ENCODE measurements at places on chromosomes 2 and 18. TPM values are rescaled to one million over a fixed set of nuclear protein-coding genes. Genes with fewer than 3 reads are reported as not detected.

DNA sequence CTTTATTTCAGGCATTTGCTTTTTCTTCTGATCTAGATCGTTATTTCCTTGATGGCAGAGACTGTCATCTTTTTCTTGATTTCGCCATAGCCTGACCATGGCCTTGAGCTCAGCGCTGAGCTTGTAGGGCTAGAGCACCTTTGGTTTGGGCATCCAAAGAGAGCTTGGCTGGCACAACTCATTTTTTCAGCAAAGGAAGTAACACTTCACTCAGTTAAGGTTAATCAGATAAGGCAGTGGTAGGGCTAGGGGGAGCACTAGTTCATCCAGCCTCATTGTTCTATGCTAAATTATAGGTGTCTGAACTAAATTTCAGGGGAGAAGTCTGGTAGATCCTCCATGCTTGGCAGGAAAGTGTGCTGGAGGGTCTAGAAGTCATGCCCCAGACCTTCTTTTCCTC, 125.0 kb downstream of the SETBP1 start:
- no peak for DNase-seq

CCDC74B gene
- 0.64 TPM for total RNA-seq

FRZB gene
- 5.5 TPM for total RNA-seq

- DNase-seq: no peak
Observed at GRCh38 chr18:24600076-24600654, 139.7 kb downstream of the HRH4 start.

DNA sequence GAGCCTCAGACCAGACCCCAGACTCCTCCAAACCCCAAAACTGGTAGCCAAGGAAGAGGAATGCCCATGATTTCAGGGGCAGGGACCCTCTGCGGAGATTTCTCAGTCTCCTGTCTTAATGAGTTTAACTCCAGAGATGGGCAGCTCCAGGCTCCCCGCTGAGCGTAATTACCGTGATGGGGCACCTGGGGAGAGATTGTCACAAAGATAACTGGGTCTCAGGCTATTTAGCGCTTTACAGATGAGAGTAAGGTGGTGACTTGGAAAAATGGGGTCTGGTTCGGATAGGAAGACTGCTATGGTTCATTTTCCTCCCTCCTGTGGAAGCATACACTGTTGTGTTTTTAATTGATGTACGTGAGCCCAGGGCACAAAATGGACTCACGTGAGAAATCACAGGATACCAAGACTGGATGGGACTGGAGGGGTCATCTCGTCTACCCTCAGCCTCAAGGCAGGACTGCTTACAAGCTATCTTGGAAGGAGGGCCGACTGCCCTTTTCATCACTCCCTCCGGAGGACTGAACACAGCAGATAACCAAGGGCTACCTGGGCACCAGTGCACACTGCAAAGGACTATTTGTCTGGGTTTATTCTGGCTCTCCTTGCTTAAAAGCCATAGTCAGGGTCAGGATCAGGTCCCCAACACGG, 427.8 kb downstream of the ZNF521 start:
- no peak for DNase-seq

DNA sequence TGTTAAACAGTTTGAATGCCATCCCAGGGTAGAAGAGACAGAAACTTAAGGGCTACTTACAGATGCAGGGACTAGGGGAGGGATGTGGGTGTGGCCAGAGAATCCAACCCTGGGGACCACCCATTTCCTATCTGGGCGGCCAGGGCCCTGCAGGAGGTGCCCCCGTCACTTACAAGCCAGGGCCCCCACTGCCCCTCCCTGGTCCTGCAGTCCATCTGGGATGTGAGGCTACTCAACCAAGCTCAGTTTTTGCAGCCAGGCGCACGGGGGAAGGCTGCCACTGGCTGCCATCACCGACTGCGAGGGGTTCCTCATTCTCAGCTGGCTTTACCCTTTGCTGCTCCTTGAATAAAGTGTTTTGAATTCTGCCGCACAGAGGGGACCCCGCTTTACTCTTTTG, 42.1 kb downstream of the RRM2 start:
- DNase-seq: no peak

- no peak for DNase-seq
Observed at GRCh38 chr18:74271635-74272034, 20.1 kb downstream of the CYB5A start.

GRCh38 chr18:5510135-5510846, 33.5 kb downstream of the EPB41L3 start:
- no peak for DNase-seq

DNA sequence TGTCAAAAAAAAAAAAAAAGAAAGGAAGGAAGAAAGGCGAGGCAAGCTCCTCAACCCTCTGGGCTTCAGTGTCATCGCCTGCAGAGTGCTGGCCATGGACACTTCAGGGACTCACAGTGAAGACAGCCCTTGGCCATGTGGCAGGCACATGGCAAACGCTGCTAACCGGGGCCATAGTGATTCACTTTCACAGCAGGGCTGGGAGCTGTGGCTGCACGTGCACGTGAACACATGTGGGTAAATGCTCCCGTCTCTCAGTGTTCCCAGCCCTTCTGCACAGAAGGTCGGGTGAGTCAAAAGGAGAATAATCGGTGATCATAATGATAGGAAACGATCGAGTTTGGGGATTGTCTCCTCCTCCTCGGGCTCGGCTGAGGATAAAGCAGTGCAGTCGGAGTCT, 46.1 kb upstream of the UBE2F start:
- DNase-seq: no peak

GRCh38 chr2:72897785-72898584, 10.8 kb downstream of the SPR start:
- DNase-seq: peak; percentile 67

UNC80 gene
- not detected for total RNA-seq

GRCh38 chr2:30971231-30972025, 164.2 kb upstream of the CAPN13 start:
- DNase-seq: no peak

MROH2A gene
- not detected for total RNA-seq

ANKRD62 gene
- not detected for total RNA-seq

TGOLN2 gene
- total RNA-seq: 128 TPM

GAREM2 gene
- 6.8 TPM for total RNA-seq

DNA sequence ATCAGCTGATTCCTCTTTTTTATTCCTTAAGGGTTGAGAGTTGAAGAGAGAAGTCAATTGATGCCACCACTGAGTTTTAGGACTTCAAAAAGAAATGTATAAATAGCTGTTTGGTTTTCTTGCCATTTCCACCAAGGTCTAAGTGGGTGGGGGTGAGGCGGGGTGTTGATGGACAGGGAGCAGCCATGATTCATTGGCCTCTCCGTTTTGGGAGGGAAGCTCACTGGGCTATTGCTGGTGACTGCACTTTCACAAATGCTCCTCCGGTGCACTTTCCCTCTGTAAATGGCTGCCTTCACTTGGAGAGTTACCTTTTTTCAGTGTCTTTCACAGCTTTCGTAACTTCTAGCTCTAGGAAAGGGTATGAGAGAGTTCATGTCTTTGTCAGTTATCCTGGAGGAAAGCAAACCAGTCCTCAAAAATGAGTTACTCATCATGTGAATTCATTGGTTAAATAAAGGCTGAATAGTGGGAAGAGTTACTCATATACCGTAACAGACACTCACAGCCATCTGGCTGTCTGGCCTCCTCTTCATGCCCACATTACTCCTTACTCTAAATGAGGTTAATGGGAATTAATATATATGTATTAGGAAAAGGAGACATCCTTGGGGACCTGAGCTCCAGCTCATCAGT, 17.4 kb upstream of the CTAGE1 start:
- no peak for DNase-seq

DNA sequence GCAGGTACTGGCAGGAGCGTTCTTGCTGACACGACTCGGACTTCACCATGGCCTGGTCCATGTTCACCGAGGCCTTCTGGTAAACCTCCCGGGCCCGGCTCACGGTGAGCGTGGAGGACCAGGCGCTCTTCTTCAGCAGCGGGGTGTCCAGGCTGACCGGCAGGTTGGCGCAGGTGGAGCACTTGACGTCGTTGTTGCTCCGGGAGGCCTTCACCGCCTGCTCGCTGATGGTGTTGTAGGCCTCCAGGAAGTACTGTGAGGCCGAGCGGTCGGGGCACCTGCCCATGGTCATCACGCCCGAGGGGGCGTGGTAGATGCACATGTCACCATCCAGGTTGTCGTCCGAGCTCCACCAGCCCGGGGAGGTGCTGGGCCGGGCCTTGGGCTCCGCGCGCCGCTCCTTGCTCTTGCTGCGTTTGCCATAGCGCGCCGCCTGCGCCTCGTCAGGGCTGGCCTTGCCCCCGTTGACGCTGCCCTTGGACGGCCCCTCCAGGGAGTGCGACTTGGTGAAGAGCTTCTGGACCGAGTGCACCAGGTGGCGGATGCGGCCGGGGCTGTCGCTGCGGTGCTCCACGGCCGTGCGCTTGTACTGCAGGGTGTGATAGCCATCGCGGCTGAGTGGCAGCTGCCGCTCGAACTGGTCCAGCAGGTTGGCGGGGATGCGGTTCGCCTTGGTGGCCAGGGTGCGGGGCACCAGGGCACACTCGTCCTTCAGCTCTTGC, 429.3 kb downstream of the TGIF1 start:
- DNase-seq: no peak

- no peak for DNase-seq
Observed at GRCh38 chr18:67068608-67069007, 447.9 kb downstream of the DSEL start.

NTSR2 gene
- not detected for total RNA-seq

DNA sequence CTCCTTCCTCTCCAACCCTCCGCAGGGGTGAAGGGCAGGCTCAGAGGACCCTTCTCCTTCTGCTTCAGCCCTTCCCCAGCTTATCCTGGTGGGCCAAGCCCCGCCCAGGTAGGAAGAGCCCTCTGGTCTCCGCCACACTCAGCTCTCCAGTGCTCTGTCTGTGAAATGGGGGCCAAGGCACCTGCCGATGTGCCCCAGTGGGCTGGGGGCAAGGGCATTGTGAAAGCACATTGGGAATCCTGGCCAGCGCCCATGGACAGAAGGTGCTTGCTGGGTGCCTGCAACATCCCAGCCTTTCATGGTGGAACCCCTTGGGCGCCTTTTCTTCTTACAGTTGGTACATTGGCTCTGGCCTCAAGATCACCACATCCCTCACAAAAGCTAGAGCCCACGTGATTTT, 150.8 kb downstream of the INHBB start:
- DNase-seq: no peak

UBR3 gene
- total RNA-seq: 62.9 TPM

- no peak for DNase-seq
Observed at GRCh38 chr18:21943456-21943855, 202.9 kb downstream of the MIB1 start.

DNA sequence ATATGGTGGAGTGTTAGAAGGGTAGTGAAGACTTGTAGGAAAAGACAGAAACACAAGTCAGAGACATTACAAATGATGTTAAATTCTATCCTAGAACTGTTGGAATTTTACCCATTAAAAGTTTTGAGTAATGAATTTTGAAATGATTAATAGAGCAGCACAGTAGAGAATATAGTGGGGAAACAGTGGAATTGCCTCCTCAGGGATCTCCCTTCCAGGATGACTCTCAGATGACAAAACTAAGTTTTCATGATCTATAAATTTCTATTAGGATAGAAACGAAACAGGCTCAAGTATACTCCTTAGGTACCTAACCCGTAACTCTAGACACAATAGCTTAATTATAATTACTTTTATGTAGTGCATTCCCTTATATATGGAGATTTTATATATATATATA, 86.7 kb downstream of the DPP4 start:
- no peak for DNase-seq

DNA sequence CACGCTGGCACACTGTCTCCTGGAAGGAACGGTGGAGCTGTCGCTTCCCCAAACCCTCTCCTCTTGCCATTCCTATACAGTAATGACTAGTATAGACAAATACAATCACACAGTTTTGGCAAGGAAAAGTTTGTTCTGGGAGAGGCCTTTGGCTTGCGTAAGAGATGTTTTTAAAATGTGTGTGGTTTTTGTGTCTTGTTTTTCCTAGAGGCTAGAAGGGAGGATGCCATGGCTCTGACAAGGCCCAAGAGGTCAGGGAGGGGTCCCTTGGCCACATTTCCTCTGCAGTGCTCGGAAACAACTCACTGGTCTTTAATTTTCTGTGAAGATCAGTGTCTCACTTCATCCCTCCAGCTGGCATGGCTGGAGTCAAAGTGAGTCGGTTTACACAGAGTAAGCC, 195.9 kb downstream of the SH3RF3 start:
- DNase-seq: no peak

- DNase-seq: no peak
Observed at GRCh38 chr18:49819823-49820671, 6.7 kb upstream of the ACAA2 start.

- DNase-seq: no peak
Observed at GRCh38 chr2:121949271-121949670, 193.8 kb downstream of the TSN start.

CDH7 gene
- total RNA-seq: not detected

- DNase-seq: no peak
Observed at GRCh38 chr2:171158036-171158789, 2.5 kb downstream of the TLK1 start.

LYPD6B gene
- total RNA-seq: not detected

NCKAP5 gene
- total RNA-seq: 1.7 TPM

DNA sequence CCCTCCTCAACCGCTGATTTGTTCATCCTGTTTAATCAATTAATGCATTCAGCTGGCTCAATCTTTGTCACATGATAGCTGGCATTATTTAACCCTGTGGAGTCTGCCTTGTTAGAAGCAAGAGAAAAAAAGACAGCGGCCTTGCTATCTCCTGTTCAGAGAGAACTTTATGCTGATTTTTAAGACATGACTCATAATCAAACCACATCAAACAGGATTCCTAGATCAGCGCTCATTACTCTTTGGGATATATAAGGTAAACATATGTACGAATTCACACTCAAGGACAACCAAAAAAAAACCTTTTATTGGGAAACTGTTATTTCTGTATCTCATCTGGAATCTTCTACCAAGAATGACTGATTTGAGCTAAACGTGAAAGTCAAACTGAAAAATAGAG, 195.1 kb downstream of the C1D start:
- no peak for DNase-seq

GRCh38 chr18:60775978-60776377, 403.4 kb upstream of the MC4R start:
- DNase-seq: no peak

DNA sequence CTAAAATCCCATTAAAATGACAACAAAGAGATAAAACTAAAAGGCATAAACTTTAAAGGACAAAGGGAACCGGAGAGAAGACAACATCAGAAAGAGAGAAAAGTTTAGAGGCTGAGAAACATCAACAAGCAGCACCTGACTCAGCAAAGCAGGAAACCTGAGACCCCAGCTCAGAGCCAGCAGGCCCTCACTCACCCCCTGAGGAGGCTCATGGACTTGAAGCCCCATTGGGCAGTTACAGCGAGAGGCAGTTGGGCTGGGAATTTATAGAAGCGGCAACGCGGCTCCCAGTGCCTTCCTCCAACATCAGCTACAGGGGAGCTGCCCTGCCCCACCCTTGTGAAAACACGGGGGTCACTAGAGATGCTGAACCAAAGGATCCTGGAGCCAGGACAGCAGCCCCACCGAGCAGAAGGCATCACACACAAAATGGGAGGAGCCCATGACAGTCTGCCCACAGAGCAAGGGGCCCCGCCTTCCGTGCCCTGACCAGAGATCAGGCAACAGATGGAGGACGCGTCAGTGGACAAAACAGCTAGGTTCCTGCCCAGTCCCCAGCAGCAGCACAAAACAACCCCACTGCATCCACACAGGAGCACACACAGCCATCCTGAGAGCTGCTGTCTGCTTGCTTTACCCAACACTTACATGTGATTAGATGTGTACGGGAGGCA, 52.7 kb downstream of the CMPK2 start:
- DNase-seq: no peak

- no peak for DNase-seq
Observed at GRCh38 chr2:72713857-72714256, 112.0 kb downstream of the EXOC6B start.

Measured in mesenteric fat pad (tissue), 1 donor.